ENCODE measurements at places on chromosomes 4 and X.

DNA sequence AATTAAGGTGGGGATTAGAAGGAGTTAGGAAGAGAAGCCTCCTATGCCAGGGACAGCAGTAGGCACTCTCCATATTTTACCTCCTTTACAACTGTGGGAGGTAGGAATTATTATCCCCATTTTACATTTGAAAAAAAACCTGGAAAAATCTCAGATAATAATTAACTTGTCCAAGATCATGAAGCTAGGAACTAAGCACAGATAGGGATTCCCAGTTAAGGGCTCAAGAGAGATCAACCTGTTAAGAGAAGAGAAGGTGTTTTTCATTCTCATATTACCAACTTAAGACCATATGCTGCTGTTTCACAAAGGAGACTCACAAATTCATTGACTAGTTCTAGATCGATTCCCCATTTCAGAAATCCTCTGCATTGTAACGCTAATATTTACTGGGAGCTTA lies 16.1 kb upstream of the FAM47E start:
- no peak for DNase-seq

DNA sequence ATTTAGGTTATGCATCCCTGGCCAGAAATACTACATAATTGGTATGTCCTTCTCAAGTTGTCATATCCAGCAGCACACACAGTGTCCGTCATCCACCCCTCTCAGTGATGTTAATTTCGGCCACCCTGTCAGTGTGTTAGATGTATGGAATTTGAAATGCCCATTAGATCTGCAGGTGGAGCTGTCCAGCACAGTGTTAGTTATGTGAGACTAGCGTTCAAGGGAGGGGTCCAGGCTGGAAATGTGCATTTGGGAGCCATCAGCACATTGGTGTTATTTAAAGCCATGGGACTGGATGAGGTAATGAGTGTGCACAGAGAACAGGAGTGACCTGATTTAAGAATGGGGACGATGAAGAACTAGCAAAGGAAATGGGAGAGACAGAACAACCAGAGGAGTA lies 22.4 kb downstream of the ANAPC4 start:
- no peak for DNase-seq

- DNase-seq: no peak
Observed at GRCh38 chr4:120773641-120774040, 148.9 kb downstream of the PRDM5 start.

DNA sequence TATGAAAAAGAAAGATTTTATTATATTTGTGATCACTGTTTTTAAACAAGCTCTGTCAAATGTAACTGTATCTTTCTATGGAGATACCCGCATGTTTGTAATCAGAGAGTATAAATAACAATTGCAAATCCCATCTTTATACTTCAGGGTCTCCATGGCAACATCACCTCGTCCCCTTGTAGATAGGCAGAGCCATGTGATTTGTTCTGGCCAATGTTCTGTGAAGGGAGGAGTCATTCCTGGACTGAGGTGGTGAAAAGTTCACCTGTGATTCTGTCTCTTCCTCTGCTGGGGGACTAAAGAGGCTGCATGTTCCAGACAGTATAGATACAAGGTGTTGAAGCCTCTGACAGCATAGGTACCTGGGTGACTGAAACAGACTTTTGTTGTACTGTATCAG lies 45.6 kb upstream of the MED14 start:
- no peak for DNase-seq

DNA sequence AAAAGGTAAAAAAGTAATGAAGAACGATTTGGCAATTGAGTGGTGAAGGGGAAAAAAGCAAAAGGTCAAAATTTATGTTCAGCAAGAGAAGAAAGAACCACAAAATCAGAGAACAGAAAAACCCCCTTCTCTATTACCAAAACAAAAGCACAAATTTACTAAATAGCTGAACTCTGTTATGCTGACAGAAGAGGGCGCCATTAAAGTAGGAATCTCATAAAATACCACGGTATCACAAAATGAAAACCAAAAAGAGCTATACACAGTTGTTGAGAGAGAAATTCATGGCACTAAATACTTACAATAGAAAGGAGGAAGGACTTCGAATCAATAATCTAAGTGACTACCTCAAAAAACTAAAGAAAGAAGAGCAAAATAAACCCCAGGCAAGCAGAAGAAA lies 69.6 kb upstream of the CXorf66 start:
- DNase-seq: no peak

All from GM12878 (cell line).